ENCODE measurements at places on chromosomes 3 and 15.

DNA sequence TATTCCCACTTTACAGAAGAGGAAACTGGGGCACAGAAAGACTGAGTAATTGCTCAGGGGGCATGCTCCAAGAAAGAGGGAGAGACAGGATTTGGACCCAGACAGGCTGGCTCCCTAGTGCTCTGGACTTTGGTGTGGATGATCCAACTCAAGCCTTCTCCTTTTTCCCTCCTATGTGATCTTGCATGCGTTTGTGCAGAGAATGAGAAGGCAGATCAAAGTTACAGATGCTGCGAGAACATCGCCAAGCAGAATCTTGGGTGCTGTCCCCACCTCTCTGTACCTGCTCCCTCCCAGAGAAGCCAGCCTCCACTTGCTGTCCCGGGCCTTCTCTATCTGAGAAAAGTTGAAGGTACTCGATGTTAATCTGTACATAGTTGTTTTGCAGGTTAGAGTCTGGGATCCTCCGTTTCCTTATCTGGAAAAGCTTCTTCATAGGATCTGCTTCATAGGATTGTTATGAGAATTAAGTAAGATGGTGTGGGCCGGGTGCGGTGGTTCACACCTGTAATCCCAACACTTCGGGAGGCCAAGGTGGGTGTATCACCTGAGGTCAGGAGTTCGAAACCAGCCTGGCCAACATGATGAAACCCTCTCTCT is 10.2 kb downstream of the GNB5 start:
- no peak for DNase-seq

DNA sequence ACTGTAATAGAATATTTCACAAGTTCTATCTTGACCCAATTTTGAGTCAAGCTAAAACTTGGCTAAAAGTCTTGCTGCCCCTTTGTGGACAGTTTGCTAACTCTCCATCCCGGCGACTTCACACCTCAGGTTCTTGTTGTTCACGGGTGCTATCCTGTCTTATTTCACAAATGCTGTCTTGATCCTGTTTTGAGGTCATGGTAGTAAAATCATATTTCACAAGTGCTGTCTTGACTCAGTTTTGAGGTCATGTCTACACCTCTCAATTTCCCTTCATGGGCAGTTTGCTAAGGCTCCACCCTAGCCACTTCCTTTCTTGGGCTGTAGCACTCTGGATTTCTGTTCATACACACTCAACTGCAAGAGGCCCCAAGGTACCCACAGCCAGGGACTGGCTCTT is 45.0 kb upstream of the GK5 start:
- no peak for DNase-seq

GRCh38 chr15:34855893-34856292 is 60.5 kb upstream of the ACTC1 start:
- no peak for DNase-seq

- no peak for DNase-seq
Observed at GRCh38 chr15:41511899-41512369, 1.7 kb downstream of the LTK start.

DNA sequence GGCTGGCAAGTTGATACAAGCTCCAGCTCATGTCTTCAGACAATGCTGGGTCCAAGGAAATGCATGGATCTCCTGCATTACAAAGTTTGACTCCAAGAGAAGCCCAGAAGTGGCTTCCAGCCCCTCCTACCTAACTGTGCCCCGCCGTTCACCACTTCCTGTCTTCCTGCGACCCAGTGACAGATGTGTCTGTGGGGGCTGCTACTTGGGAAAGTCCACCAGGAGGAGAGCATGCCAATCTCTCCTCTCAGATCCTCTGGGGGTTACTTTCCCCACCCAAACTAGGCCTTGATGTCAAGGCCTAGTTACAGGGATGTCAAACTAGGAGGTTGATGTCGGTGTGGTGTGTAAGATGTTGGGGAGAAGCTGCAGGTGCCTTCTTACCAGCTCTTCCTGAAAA is 133.6 kb upstream of the RASGRP1 start:
- no peak for DNase-seq

All from NAMALWA (cell line).